Stimulated activated CD4-positive, alpha-beta T cell treated with anti-CD3 and anti-CD28 coated beads, Interleukin-15, amount 100 ng/mL, for 48 hours (primary cell): ENCODE measurements at places on chromosomes 16 and 17.

DNA sequence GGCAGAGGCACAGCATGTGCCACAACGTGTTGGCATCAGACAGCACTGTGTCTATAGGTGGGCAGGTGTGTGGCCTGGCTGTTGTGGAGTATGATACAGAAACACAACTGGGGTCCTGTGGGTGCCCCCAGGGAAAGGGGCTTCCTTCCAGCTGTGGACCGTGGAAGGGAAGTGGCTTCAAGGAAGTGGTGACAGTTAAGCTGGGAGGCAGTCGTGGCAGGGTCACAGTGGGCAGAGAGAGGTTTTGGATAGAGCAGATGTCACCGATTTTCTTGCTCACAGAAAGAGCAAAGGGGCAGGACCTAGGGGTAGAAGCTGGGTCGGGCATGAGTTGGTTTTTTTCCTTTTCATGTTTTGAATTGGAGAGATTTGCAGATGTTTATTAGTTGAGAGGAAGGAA, 11.2 kb upstream of the ORAI3 start:
- no peak for DNase-seq

DNA sequence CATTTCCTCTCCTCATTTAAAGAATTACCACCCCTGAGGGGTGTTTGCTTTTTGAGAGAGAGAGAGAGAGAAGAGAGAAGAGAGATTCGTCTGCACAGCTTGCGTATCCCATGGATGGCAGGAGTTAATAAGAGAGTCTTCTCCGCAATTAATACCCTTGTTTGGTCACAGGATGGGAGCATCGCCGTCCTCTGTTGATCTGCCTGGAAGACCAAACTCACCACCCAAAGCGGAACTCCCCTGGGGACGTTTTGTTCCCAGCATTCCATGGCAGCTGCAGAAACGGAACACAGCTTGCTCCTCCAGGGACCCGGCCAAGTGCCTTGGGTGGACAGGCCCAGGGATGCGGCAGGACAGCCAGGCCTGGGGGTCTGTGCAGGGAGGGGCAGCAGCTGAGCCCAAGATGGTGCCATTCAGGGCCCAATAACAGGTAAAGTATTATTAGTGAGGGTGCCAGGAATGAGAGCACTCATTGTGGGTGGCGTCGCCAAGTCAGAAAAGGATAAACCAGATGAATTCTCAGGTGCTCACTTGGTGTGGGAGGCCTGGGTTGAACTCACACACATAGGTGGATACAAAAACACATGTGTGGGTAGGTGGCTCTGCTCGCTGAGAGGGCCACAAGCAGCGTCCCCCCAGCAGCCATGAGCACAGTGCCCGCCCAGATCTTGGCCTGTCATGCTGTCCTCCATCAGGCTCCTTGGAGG, 83.1 kb downstream of the NT5M start:
- DNase-seq: no peak

- no peak for DNase-seq
Observed at GRCh38 chr17:48490451-48490892, 40.3 kb downstream of the HOXB1 start.

DNA sequence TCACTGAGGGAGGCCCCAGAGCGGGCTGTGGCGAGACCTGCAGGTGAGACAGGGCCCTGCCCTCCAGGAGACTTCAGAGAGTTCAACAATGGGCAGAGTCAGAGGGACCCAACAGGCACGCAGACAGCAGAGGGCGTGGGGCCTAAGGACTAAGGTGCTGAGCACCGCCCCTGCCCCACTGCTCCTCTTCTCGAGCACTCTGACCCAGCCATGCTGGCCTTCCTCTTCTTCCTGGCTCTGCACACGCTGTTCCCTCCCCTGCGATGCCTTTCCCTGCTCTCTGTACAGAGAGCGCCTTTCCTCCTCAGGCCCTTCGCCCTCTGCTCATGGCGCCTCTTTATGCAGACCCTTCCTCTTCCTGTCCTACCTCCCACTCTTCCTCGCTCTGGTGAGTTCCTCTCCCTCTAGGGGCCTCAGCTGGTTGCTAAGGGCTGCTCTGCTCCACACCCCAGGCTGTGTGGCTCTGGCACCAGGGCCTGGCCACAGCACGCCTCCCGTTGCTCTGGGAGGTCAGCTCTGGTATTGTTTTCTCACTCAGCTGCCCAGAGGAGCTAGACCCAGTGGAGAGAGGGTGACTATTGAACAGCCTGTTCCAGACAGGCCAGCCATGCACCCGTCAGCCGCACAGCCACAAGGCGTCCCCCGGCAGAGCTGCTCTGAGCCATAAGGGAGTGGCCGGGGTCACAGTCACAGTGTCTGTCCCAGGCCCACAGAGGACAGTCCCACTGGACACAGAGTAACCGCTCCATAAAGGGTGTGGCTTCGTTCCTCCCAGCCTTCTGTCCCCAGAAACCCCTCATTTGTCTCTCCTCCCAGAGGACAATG, 13.6 kb upstream of the RASD1 start:
- no peak for DNase-seq

DNA sequence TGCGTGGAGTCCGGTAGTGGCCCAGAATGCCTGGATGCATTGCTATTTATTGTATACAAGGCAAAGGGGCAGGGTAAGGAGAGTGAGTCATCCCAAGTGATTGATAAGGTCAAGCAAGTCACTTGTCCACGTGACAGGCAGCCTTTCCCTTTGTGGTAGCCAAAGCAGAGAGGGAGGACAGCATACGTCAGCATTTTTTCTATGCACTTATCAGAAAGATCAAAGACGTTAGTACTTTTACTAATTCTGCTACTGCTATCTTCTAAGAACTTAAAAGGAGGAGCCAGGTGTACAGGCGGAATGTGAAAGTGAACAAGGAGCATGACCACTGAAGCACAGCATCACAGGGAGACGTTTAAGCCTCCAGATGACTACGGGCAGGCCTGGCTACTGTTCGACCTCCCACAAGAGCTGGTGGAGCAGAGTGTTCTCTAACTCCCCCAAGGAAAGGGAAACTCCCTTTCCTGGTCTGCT, 47.9 kb upstream of the ARL4D start:
- no peak for DNase-seq

DNA sequence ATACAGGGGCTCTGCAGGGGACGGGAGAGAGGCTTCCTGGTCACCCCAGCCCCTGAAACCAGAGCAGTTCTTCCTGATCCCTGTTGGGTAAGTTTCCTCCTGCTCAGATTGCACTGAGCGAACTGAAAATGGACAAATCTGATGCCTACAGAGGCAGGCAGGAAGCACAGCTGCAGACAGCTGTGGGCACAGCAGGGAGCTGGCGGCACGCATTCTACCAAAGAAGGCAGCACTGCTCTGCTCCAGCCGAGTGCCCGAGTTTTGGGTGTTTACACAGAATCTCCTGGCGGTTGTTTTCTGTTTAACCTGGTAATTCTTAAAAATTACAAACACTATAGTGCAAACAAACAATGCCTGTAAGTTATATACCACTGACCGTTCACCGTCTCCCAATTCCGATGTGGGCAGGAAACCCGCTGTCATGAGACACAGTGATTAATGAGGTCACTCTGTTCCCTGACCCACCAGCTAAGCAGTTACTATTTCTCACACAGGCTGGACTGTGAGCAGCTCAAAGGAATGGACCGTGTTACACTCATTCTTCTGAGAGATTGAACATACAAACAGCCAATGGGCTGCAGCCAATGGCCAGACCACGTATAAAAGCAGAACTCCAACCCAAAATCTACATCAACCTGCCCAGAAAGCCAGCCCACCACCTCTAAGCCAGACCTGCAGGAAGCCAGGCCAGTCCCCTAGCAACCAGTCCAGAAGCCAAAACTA, 25.5 kb downstream of the NSMCE1 start:
- DNase-seq: no peak

- no peak for DNase-seq
Observed at GRCh38 chr16:48537275-48537674, 72.7 kb downstream of the N4BP1 start.

GRCh38 chr16:62342216-62342615, 306.0 kb upstream of the CDH8 start:
- DNase-seq: no peak

GRCh38 chr17:13113821-13114525, 96.1 kb upstream of the ELAC2 start:
- no peak for DNase-seq

DNA sequence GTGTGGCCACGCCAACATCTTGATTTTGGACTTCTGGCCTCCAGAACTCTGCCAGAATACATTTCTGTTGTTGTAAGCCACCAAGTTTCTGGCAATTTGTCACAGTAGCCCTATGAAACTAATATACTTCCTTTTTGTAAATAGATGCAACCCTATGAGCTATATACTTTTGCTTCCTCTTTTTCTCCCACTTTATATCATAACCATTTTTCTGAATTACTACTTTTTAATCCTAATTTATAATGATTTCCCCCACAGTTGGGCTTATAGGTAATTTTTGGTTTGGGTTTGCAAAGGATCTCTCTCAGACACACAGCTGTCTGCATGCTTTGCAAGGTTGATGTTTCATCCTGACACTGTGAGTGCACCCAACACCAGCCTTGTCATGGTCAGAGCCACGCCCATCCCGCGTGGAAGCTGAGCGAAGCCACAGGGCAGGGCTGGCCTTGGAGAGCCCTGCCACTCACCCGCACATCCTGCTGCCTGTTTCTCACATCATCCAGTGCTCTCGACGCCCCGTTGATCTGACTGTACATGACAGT, 5.8 kb downstream of the TRIM25 start:
- no peak for DNase-seq

GRCh38 chr16:5502467-5502869, 404.9 kb upstream of the EEF2KMT start:
- no peak for DNase-seq

DNA sequence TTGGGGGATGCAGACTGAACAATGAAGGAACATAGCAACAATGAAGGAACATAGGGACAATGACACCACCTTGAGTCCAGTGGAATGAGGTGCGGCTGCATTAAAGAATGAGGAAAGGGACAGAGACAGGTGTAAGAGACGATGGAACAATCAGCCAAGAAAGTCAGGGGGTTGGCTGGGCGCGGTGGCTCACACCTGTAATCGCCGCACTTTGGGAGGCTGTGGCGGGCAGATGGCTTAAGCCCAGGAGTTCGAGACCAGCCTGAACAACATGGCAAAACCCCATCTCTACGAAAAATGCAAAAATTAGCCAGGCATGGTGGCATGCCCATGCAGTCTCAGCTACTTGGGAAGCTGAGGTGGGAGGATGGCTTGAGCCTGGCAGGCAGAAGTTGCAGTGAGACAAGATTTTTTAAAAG, 13.6 kb upstream of the CBFB start:
- no peak for DNase-seq

GRCh38 chr16:85788819-85789218, 10.5 kb downstream of the EMC8 start:
- DNase-seq: no peak

- no peak for DNase-seq
Observed at GRCh38 chr17:64252831-64253230, 10.2 kb downstream of the TEX2 start.

DNA sequence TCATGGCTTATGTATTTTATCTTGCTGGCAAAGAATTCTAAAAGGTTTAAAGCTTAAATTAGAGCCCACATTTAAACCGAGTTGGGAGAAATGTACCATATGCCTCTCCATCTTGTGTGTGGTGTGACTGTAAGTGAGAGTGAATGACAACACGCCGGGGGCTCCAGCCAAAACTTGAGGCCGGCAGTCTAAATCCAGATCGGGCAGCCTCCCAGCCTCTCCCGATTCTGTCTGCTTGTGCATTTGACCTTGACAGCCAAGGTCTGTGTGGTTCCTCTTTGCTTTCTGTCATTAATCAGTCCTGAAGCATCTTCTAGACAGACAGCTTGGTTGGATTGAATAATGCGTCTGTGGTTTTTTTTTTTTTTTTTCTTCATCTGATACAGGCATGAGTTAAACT, 1093.2 kb upstream of the EEF2KMT start:
- no peak for DNase-seq

DNA sequence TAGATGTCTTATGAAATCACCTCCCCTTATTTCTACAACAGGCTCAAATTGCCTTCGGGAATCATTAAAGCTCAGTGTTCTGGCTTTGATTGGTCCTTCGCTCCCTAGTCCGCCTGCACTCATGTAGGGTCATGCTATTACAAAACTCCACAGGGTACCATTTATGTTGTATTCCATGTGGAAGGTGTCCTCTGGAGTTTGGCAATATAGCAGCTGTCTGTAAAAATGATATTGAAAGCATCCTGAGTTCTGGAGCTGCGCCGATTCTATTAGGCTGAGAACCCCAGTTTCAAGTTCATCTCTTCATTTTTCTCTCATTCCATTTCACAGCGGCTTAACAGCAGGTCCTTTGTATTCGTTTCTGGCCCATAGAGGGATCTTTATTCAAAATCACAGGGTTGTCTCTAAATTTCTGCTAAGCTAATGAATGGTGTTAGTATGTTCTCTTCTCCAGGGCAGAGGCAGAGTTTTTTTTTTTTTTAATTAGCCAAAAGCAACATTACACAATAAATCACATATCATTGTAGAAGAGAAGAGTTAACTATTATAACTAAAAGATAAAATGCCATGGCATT, 71.9 kb upstream of the TEKT1 start:
- DNase-seq: no peak

- DNase-seq: no peak
Observed at GRCh38 chr17:34390649-34391048, 27.6 kb upstream of the CCL1 start.

DNA sequence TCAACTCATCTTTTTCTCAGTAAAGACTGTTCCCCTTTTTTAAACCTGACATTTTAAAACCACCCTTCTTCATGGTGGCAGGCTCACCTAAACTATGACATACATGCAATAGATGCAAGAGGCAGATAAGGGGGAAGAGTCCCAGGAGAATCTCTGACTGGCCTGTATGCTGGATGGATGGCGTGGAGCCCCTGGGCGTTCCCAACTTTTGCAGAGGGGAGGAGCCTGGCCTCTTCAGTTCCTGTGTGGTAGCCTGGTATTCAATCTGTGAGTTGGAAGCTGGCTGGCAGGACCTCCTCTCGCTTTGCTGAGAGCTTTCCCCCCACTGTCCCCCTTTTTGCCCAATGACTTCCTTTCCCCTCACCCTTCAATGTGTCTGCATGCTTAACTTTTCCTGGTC, 217.6 kb upstream of the CA10 start:
- no peak for DNase-seq

DNA sequence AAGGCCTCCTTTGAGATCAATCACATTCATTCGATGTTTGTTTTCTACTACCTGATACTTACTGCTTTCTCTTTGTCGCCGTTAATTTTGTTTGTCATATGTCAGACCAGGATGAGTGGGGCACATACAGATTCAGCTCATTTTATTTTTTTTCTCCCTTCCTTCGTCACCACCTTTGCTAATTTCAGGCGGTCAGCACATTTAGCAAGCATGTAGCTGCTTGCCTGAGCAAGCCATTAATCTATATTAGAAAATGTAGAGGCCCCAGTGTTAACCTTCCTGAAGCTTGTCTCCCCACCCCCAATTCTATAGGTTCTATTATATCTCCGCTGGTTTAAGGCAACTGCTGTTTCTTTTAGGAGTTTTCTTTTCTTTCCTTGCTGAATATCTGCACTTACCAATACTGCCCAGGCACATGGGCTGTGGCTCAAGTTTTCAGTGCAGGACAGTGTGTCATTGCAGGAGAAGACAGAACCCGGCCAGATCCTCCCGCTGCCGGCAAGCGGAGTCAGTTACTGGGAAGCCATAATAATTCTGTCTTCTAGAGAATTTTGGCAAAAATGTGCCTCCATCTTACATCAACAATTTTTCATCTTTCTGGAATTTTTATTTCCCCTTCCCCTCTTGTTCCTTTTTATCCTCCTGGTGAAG, 714.3 kb downstream of the WWOX start:
- DNase-seq: no peak
